NCI-H748 treated with DMSO at 0.1 percent for 48 hours (cell line): ENCODE measurements at places on chromosomes 5 and 9.

DNA sequence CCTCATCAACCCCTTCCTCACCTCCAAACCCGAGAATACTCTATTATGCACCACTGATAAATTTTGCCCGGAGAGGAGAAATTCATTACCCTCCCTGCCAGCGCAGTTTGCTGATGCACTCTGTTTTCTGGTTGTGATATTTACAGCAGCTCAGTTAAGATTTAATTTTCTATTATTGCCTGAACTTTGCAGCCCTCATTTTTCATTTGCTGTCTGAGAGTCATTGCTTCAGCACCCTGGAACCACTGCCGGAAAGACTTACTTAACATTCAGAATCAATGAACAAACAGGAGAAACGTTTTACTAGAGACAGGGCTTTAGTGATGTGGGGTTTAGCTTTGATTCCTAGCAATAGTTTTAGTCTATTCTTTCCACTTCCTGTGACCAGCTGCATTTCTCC, 56.7 kb upstream of the MAMDC2 start:
- no peak for DNase-seq

GRCh38 chr5:97022898-97023297, 87.0 kb downstream of the LNPEP start:
- no peak for DNase-seq

DNA sequence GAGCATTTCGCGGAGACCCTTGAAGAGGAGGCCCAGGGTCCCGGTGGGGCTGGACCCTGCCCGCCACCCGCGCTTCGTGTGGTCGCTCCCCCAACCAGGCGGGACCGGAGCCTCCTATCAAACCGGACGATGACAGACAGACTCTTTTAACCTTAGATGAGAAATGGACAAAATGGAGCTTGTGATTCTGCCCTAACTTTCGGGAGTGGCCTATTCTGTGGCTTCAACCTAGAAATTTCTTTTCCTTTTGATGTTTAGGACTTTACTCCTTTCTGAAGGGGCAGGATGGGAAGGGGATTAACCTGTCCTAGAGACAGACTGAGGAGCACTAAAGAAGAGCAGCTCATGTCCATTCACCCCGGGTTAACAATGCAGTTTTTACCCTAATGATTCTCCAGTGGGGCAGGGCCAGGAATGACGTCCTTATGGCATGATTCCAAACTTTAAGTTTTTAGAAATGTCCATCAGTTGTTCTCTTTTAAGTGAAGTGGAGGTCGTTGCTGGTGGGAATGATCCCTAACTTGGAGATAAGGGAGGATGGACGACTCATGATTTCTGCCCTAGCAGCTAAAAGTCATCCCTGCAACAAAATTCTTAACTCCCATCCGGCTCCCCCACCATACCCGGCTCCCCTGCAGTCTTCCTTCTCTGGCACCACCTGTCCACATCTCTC, 1.0 kb downstream of the NIPSNAP3A start:
- no peak for DNase-seq

- DNase-seq = peak; percentile 91
Observed at GRCh38 chr9:83219154-83219923, 156.4 kb upstream of the RASEF start.

- DNase-seq = no peak
Observed at GRCh38 chr9:93645149-93645889, 68.9 kb downstream of the PHF2 start.

DNA sequence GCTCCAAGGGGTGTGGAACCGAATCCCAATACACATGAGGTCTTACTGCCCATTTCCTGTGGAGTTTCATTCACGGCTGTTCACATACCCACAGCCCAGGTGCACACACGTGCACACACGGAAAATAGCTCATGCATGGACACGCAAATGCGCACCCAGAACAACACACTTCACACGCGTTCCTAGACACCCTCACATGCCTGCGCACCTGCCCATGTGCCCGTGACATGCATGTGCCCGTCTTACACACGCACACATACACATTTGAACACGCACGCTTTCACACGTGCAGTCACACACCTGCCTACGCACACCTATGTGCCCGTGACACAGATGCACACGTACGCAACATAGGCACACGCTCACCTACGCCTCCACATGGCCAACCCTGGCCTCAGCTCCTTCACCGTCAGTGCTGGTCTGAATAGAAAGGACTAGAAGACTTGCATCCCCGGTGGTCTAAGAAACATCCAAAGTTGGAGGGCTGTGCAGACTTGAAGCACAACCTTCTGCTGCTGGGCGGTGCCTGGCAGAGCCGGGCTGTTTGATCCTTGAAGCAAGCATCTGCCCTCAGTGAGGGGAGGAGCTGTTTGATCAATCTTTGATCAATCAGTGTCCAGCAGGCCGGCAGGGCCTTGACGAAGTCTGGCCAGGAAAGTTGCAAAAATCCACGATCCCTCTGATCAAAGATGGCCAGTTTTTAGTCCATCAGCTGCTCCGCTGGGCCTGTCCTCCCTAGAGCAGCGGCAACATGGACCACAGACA, 164.7 kb downstream of the OLFM1 start:
- DNase-seq = no peak

GRCh38 chr9:94870793-94871558, 144.5 kb downstream of the AOPEP start:
- DNase-seq = no peak

DNA sequence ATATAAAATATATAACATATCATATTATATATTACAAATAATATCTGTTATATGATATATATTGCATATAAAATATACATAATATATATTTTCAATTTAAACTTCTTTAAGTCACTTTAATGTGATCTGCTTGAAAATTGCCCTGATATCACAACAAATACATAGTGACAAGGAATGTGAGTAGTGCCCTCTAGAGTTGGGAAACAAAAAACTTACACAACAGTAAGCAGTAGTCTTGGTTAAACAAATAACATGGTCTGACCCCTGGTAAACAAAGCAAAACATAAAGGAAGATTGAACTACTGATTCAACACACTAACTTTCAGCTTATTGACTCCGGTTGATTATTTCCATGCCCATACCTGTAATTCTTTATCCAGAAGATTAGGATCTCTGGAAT, 188.3 kb upstream of the NMUR2 start:
- no peak for DNase-seq

GRCh38 chr9:68955330-68955729, 58.6 kb downstream of the PRKACG start:
- DNase-seq = no peak

DNA sequence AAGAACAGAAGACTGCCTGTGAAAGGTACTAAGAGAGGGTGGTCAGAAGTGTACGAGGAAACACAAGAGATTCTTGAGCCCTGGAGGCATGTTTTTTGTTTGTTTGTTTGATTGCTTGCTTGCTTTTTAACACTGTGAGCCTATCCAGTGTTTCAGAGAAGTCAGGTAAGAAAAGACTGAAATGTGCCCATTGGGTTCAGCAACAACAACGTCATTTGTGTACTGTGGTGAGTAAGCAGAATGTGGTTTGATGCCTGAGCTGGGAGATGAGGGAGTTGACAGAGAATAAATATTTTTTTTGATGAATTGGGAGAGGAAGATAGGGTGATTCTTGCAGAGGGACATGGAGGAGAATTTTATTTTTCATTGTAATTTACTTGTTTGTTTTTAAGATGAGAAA, 73.1 kb downstream of the RPS23 start:
- no peak for DNase-seq

DNA sequence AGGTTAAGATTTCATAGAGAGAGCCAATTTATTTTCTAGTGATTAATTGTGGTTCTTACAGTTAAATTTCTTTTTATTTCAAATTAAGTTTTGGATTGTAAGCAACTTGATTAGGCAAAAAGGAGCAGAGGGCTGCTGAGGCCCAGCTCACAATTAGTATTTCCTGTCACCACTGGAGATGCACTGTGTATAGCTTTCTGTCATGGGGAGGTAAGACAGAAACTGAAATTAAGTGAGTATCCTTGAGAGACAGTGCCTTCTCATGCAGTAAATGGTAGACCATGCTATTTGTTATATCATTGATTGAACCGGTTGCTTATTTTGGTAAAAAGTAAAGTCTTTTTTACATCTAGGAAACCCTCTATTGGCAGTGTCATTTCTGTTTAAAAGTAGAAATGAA, 190.7 kb downstream of the CCDC171 start:
- no peak for DNase-seq

DNA sequence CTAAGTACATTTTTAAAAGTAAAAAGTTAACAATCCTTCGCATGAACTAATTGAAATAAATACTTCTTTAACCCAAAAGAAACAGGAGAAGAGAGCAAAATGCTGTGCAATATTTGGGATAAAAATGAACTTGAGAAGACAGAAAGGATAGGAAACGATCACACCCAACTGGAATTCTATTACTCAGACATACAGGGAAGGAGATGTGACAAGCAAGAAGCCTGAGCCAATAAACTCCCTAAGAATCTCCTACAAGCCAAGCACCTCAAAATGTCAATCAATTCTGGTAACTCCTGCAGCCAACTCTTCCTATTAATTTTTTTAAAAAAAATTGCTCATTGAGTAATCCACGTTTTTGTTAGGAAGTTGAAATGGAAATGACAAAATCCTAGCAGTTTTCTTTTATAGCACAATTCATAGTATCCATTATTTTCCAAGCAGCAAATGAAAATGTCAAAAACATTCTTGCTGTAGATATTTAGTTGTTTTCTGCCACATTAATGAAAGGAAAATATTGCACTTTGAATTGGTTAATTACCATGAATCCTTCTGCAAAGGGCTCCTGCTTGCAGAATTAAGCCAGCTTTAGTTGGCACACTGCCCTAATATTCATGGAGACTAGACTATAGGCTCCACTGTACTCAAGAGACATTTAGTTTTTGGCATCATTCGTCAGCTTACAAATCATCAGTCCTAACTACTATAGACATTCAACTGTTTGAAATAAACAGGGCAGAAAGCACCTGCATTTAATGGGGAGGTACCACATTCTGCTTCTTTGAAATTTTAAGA, 89.0 kb downstream of the RFX3 start:
- DNase-seq = no peak

- no peak for DNase-seq
Observed at GRCh38 chr5:133149345-133149744, 97.5 kb downstream of the HSPA4 start.

- DNase-seq = no peak
Observed at GRCh38 chr5:7894860-7895259, 25.9 kb downstream of the MTRR start.

DNA sequence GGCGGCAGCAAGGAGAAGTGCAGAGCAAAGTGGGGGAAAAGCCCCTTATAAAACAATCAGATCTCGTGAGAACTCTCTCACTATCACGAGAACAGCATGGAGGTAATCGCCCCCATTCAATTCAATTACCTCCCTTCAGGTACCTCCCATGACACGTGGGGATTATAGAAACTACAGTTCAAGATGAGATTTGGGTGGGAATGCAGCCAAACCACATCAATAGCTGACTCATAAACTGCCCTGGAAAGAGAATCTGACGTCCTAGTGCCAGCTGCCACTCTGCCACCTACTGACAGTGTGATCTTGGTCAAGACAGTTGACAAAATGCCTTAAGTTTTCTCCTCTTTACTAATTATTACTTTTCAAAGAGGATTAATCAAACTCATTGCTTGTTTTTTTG, 128.3 kb downstream of the GPBP1 start:
- no peak for DNase-seq

GRCh38 chr5:149014571-149015031, 48.3 kb downstream of the SH3TC2 start:
- DNase-seq = no peak

- DNase-seq = peak; percentile 67
Observed at GRCh38 chr5:58582019-58582802, 664 bp upstream of the RAB3C start.

DNA sequence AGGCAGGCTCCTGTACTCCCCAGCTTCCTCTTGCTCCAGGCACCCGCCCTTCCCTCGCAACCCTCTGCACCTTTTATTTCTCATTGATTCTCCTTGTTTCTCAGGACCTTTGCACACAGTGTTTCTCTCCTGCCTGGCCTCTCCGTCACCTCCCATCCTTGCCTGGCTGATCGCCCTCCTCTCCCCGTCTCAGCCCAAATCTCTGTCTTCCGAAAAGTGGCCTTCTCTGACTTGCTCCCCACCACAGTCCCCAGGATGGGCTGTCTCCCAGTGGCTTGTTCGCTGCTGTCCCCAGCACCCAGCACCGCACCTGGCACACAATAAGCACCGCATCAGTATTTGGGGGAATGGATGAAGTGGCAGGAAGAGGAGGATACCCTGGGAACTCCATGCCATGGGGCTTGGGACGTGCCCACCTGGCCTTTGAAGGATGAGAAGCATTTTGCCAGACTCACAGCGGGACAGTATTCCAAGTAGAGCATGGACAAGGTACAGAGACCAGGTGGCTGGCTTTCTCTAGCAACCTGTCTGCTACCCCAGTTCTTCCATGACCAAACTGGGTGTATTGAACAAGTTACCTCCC, 62.5 kb downstream of the LMX1B start:
- DNase-seq = no peak

DNA sequence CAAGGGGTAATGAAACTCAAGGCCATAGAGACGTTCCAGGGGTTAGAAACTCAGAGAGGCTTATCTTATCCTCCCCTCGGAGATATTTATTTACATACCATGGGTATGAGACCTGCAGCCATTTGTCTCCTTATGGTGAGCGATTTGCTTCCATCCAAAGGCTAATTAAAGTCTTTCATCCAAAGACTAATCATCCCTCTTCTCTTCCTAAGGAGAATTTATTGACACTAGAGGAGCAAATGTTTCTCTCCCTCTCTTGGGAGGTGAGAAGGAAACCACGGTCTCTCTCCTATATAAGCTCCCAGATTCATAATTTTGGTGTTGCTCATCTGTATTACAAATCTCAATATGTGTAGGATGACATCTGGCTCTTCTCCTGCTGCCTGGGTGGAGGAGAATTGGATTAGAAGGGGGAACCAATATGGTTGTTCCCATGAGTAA, 31.0 kb upstream of the RPS23 start:
- DNase-seq = no peak

GRCh38 chr9:37732952-37733351, 20.7 kb upstream of the TRMT10B start:
- DNase-seq = no peak

- no peak for DNase-seq
Observed at GRCh38 chr9:110521206-110521605, 58.3 kb downstream of the SVEP1 start.

- DNase-seq = peak; percentile 61
Observed at GRCh38 chr9:97501177-97501971, at the start of gene TMOD1. TSS of gene TMOD1 (plus strand) at chr9:97501666. CDS start at chr9:97524189, 22,523 bp downstream.

- no peak for DNase-seq
Observed at GRCh38 chr5:160259341-160259740, 30.0 kb downstream of the FABP6 start.

DNA sequence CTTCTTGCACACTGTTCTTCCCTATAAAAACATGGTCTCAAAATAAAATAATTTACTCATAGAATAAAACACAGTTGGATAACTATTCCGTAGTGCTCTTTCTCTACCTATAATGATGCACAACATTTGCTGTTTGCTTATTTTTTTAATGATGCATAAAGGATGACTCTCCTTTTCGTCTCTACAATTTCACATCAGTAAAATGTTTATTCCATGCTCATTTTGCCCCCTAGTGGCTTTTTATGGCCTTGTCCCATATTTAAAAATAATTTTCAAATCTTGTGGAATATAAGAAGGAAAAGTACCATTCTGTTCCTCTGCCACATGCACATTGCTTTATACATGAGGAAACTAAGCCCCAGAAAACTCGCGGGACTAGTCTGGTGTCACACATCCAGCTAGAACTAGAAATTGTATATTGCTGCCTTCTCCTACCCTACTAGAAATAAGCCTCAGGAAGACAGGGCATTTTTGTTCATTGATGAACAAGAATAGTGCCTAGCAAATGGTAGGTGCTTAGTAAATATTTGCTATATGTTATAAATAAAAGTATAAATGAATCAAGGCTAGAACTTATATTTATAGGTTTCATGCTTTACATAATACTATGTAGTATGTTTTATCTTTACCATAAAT, 12.7 kb downstream of the KCTD16 start:
- DNase-seq = no peak

GRCh38 chr9:83234541-83234940, 171.6 kb upstream of the RASEF start:
- no peak for DNase-seq
